ENCODE measurements at places on chromosomes 6 and 20.

- no peak for DNase-seq
Observed at GRCh38 chr6:142855893-142856623, 88.9 kb downstream of the HIVEP2 start.

DNA sequence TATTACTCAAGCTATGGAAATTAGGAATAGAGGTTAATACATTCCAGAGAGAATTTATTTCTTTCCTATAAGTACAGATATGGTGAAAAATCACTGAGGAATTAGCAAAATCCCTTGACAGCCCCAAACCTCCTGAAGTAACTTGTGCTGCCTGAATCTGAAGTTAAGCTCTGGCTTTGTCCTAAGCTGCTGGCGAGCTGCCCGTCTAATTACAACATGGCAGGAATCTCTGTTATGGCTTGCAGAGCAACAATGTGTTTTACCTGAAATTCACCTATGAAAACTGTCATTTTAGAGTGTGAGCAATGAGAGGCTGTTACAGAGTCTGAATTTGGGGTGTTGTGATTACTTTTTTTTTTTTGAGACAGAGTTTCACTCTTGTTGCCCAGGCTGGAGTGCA, 22.5 kb upstream of the IYD start:
- DNase-seq: no peak

DNA sequence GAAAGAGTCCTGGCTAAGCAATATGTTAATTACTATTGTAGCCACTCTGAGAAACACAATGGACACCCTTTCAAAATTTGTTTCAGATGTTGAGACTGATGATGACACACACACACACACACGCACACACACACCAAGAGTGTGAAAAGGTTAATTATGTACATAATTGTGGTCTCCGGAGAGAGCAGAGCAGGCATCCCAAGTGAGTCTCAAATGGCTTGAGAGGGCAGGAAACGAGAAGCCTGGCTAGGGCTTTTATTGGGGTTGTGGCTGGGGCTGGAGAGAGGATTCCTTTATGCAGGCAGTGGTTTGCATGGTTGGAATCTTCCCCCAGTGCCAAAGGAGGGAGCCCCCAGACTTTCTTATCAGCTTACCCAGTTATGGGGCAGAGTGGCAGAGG, 38.2 kb upstream of the NKX2-4 start:
- DNase-seq: no peak

DNA sequence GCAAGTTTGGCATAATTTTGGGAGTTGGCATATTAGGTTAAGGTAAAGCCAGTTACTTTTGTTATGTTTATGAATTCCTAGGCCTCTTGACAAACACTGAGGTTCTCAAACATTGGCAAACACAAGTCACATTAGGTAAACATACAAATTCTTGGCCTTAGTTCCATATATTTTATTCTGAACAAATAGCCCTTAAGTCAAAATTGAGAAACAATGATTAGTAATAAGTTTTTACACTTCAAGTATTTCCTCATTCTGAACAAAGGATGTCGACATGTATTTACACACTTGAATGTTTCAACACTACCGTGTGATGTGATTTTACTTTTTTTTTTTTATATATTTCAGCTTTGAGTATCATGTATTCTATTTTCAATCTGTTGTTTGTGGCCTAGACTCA, 3.8 kb upstream of the ECHDC1 start:
- no peak for DNase-seq

DNA sequence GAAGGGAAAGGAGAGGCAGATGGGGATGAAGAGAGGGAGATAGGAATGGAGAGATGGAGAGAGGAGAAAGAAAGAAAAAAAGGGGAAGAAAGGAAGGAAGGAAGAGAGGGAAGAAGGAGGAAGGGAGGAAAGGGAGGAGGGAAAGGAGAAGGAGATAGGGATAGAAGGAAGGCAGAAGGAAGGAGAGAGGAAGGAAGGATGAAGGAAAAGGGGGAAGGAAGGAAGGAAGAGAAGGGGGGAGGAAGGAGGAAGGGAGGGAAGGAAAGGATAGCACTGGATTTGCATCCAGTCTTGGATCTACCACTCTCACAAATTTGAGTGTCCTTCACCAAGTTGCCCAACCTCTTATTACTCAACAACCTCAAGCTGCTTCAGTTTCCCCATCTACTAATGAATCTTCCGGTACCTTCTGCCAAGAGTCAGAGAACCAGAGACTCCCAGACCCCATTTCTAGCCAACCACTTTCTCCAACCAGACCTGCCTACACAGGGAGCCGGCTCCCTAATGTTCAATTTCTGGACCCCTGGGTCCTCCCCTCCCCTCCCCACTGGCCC, 79.7 kb upstream of the FOXP4 start:
- DNase-seq: no peak

- DNase-seq: peak; percentile 83
Observed at GRCh38 chr6:27893836-27894807, 18.1 kb downstream of the OR2B2 start.

DNA sequence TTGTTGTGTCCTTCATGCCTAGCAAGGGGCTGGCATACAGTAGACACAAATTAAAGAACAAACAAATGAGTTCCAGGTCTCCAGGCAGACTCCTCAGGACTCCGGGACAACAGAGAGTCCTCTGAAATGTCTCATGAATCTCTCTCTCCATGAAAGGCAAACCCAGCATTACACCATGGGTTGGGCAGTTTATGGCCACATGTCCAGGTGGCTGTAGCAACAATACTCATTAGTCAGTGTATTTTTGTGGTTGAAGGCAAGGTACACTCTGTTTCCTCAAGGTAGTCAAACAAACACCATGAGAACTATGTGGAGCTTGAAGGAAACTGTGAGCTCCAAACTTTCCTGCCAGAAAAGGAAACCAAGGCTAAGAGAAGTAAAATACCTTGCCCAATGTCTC, 62.2 kb downstream of the KCNB1 start:
- no peak for DNase-seq

GRCh38 chr6:16600026-16600425, 161.2 kb downstream of the ATXN1 start:
- no peak for DNase-seq

DNA sequence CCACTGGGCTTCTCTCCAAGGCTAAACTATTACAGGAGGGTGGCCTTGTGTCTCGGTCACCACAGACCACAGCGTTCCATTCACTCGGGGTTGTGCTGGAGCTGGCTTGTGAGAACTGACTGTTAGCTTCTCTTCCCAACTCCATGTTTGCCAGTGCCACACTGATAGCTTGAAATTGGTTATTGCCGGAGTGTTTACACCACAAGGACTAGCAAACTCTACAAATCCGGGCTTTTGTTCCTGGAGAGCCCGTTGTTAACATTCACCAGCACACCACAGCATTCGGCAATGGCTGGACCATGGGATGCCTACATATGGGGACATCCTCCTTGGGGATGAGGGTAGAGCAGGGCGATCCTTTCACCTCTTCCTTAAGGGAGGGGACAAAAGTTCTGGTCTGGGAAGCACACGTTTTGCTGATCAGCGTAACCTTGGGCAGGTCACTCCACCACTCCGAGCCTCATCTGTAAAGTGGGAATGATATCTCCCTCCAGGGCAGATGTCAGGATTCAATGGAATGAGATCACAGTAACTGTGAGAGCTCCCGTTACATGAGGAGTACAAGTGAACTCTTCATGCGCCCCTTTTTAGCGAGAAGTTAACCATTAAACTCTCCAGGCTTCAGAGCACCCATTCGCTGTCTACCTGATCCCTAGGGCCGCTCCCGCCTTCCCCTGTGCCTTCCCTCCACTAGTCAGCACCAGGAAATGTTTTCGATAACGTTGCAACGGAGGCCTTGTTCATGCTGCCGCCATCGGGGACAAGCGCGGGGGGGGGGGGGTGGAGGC, 41.7 kb upstream of the TTPAL start:
- DNase-seq: no peak

GRCh38 chr6:105926318-105926717, 159.8 kb upstream of the PRDM1 start:
- no peak for DNase-seq

DNA sequence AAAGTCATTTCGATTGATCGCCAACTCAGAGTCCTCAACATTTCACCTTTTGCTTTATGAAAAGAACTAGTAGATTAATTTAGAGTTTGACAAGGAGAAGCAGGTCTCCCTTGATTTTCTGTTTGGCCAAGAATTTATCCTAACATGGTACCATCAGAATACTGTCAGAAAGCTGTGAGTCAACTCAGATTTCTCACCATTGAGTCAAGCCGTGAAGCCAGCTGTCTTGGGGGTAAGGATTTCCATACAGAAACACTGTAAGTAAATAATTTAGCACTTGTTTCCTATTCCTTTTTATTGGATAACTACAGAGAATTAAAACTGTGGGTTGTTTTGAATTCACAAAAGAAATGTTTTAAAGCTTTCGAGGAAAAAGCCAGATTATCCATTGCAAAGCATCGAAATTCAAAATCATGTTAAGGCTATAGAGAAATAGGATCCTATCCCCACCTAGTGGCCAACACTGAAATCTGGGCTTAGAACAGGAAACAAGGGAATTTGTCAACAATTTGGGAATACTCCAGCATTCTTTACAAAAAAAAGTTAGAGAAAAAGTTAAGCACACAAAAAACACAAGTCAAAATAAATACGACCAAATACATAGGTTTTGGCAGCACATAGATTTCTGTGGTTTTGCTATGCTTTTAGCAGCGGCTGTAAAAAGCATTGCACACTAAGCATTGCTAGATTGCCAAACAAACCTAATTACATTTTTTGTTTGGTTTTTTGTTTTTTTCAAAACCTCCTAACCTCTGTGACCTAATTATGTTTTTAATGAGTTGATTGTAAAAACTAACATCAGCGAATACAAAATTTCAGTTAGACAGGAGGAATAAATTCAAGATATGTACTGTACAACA, 44.2 kb downstream of the COL11A2 start:
- DNase-seq: peak; percentile 36

DNA sequence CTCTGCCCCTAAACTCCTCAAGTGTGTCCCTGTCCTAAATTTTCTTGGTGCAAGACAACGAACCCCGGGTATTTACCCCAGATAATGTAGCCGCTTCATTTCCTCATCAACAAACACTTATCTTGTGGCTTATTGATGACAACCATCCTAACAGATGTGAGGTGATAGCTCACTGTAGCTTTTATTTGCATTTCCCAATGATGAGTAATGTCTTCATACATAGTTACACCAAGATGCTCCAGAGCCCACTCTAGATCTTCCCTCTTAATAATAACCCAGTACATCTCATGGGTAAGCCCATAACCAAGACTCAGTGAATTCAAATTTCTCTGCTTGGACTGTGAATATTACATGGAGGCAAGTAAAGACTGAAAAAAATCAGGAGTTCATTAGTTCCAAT, 48.2 kb upstream of the BEND6 start:
- no peak for DNase-seq

DNA sequence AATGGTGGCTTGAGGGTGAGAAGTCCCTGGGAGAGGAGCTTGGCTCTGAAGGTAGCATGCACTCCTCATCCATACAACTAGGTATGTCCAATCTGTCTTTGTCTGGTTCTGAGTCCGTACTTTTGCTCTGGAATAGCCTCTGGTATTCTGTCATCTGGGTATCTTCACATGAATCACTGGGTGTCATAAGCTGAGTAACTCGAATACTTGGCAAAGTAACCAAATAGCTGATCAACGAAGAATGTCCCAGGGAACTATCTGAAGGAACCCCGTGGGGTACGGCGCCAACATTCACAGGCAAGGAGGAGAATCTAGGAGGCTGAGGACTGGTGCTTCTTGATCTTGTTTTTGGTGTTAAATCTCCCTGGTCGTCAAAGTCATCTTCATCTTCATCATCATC, 184.8 kb downstream of the HIVEP2 start:
- DNase-seq: no peak

DNA sequence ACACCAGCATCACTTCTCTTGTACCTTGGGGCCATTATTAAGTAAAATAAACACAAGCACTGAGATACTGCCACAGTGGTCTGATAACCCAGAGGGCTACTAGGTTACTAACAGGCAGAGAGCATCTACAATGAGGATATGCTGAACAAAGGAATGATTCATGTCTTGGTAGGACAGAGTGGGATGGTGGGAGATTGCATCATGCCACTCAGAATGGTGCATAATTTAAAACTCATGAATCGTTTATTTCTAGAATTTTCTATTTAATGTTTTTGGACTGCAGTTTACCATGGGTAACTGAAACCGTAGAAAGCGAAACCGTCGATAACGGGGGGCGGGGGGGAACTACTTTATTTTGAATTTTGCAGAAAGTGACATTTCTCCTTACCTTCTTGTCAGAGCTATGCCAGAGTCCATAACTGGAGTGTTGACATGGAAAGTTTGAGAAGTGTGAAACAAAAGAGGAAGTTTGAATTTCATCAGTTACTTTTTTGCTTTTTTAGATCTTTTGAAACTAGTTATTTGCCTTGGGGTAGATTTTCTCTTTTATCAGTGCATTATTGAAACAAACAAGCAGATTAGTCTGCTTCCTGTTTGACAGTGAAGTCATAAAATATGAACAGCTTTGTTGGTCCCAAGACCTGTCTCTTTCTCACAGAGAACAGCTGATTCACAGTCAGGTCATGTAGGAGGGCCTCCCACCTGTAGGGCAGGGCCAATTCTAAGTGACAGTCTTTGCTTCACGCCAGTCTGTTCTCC, 124.9 kb downstream of the KLHL32 start:
- no peak for DNase-seq

- DNase-seq: peak; percentile 77
Observed at GRCh38 chr6:29632789-29633533, at the start of gene GABBR1. GABBR1 (minus strand) TSS chr6:29633183; CDS start chr6:29632385, 798 bp downstream.

DNA sequence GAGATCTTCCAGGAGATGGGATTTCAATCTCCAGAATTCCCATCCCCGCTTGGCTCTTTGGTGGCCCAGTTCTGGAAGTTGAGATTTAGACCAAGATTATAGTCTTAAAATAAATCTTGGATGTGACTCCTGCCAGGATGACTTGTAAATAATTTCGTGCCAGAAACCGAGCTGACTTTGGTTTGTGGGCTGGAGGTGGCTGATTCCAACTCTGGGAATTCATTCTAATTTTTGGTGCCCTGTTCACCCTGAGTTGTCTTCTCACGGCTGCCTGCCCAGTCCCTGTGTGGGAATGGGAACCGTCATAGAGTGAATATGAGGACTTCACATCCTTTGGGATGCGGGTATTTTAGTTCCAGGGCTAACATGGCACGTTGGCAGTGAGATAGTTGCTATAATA, 64.8 kb downstream of the JARID2 start:
- DNase-seq: no peak

DNA sequence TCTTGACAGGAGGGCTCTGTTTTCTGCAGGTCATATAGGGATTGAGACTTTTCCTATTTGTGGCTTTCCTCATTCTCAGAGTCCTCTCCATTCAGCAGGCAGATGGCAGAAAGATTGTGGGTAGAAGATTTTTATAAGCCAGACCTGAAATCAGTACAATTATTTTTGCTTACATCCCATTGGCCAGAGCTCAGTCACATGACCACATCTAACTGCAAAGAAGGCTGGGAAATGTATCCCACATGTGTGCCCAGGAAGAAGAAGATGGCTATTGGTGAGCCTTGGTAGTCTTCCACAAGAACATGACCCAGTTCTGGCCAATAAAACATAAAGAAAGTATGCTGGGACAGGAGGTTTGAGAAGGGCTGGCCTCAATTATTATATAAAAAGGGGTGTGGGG, 21.5 kb upstream of the CCN5 start:
- no peak for DNase-seq

GRCh38 chr6:32202186-32202585, 9.7 kb upstream of the GPSM3 start:
- no peak for DNase-seq

Data from CD4-positive, alpha-beta T cell treated with Interferon alpha-2 for 1 hour (primary cell).